Cardiac fibroblast (primary cell): ENCODE measurements at places on chromosomes 3 and 15.

DNA sequence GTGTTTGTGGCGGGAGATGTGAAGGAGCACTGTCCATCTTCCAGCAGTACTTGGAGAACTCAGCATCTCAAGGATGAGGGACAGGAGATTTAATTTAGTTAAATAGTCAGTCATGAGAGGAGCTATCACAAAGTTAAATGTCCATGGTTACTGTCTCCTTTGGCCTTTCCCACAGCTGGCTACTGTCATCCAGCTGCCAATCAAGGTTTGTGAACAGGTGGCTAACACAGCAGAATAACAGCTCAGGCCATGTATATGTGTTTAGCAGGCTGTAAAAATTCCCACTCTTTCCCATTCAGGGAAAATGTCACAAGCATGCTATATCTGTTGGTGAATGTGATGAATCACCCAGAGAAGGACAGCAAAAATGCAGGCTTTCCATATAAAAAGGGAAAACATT lies 120.5 kb downstream of the TMEM108 start:
- no peak for DNase-seq

DNA sequence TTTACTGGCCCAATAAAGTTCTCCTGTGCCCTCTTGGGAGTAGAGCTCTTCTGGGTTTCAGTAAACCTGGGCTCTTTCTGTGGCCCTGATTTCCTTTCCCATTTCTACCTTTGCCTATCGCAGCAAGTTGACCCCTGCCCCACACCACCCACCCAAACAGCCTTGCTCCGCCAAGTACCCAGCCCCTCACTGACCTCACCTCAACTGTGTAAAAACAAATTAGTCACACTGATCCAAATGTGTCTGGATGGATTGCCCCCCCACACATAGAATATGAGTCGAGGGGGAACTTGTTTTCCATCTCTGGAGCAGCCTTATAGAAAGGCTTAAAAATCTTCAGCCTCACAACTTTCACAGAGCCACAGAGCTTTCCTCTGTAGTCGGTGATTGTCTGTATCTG lies 28.6 kb upstream of the VEPH1 start:
- peak; percentile 53 for DNase-seq

DNA sequence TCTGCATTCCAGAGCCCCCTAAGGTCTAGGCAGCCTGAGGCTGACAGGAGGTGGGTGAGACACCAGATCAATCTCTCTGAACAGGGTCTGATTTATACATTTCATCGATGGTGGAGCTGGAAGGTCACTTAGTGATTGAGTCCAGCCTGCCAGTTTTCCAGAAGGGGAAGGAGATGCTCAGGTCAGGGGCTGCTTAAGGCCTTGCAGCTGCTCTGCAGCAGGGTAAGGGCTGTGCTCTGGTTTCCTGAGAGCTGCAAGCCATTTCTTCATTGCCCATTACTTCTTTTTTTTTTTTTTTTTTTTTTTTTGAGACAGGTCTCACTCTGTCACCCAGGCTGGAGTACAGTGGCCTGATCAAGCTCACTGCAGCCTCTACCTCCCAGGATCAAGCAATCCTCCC lies 10.7 kb downstream of the TADA3 start:
- no peak for DNase-seq

DNA sequence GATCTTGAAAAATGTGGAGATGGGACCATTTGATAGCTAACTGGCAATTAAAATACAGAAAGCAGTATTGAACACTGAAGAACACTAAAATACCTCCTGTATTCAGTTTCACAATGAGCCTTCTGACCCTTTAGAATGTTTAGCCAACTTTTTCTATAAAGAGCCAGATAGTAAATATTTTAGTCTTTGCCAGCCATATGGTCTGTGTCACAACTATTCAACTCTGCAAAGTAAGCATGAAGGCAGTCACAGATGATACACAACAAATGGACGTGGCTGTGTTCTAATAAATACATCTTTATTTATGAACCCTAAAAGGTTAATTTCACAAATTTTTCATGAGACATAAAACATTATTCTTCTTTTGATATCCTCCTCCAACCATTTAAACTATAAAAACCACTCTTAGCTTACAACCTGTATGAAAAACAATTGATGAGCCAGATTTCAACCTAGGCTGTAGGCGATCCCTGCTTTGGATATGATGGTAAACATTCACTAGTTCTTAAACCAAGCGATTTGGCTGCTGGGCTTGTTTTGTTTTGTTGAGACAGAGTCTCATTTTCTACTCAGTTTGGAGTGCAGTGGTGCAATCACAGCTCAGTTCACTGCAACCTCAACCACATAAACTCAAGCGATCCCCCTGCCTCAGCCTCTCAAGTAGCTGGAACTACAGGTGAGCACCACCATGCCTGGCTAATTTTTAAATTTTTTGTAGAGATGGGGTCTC lies 13.6 kb upstream of the CSPG5 start:
- no peak for DNase-seq

DNA sequence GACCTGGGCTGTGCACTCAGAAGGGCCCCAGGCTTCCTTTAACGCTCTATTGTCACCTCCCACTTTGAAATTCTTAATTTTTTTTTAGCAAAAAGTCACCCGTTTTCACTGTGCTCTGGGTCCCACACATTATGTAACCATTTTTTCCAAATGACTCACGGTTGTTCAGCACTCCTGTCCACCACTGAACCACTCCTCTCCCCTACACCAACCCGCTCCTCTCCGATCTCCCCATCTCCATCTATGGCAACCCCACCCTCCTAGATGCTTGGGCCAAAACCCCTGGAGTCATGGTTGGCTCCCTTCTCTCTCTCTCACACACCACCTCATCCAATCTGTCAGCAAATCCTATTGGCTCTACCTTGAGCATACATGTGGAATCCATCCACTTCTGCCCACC lies 41.2 kb upstream of the LINGO1 start:
- DNase-seq, result no peak

DNA sequence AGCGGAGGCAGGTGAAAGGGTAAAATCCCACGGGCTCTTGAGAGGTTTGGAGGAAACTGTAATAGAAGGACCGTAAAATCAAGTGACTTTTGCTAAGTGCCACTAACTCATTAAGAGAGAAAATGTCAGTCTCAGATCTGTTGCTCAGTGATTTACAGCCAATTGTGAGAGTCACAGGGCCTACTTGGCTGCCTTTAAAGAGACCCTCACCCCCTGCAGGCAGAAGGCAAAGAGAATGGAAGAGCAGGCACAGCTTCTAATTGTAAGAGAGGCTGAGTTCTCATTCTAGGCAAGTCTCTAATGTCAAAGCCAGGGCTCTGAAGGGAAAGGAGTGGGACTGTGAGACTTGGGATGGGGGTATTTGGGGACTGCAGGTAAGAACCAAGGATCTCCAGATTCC lies 9.3 kb upstream of the SYNM start:
- DNase-seq, result no peak

DNA sequence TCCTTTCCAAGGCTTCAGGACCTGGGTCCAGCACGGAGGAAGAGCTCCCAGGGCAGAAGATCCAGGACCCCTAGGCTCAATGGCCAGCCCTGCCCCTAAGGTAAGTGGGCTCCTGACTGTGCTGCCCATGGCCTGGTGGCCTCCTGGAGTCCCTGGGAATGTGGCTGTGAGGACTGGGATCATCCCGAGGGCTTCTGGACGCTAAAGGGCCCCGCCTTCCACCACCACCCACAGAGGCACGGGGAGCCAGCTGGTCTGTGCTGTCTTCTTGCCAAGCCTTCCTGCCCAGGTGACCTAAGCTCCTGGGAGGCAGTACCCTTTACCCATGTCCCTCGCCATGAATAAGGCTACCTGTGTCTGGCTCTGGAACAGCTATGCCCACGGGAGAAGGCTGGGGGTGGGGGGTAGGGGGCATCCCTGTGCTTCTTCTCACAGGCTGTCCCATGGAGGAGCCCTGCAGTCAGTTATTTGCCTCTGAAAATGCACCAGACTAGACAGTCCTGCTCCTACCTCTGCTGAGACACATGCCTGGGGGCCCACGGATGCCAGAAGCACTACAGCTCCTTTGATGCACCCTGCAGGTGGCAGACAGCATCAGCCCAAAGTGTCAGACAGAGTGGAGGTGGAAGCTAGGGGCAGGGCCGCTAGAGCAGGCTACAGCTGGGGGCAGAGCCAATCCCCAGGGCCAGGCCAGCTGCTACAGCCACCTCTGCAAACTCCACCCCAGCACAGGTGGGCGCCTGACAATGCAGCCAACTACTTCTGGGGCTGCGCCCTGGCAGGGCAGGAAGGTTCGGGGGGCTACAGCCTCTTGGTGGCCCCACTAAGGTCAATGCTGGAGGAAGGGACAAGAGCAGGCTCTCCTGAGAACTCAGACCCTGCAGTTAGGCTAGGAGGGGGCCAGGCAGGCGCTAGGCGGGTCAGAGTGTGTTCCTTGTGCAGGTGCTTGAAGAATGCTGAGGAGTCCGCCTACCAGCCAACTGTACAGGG lies 90.9 kb downstream of the SEC22A start:
- no peak for DNase-seq

DNA sequence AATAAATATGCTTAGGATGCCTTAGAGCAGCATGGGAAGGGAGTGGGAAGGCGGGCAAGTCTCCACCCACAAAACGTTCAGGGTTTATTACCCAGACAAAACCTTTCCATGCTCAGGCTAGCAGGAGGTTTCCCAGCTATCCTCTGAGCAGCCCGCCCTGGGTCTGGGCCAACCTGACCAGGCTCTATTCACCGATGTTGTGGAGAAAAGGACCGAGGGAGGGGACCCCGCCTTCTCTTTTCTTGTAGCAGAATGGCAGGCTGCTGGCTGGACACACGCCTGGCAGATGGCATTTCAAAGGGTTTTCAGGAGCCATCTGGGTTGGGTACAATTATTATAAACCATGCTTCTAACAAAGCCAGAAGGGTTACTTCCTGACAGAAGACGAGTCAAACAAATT lies 540.9 kb downstream of the MAGI1 start:
- DNase-seq, result no peak

DNA sequence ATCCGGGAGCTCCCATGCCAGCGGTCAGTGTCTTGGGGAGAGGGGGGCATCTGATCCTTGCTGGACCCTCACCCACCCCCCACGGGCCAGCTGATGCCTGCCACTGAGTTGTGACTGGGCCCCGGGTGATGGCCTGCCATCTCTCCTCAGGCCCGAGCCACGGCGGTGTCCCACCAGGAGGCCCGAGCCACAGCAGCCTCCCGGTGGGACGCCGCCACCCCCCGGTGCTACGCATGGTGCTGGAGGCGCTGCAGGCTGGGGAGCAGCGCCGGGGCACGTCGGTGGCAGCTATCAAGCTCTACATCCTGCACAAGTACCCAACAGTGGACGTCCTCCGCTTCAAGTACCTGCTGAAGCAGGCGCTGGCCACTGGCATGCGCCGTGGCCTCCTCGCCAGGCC lies 4.3 kb downstream of the H1-8 start:
- no peak for DNase-seq

GRCh38 chr15:81270781-81271491 lies 53.0 kb downstream of the STARD5 start:
- DNase-seq, result peak; percentile 46

- no peak for DNase-seq
Observed at GRCh38 chr3:184230603-184231528, 1.5 kb downstream of the VWA5B2 start.

GRCh38 chr3:193782276-193782647 lies 189.3 kb downstream of the OPA1 start:
- no peak for DNase-seq

DNA sequence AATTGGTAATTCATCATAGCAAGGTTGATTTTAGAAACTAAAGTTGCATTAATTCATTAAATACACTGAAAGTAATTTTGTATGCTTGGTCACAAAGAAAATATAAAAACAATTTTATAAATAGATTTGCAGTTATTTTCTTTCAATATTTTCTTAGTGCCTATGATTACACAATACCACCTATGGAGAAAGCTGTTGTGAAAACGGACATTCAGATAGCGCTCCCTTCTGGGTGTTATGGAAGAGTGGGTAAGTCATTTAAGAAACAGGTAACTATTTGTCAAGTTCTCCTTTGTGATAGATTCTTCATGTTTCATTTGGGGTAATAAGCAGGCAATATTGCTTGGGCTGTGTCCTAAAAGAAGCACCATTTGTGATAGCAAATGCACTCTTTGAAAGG lies 3.0 kb downstream of the DUT start:
- DNase-seq, result no peak

DNA sequence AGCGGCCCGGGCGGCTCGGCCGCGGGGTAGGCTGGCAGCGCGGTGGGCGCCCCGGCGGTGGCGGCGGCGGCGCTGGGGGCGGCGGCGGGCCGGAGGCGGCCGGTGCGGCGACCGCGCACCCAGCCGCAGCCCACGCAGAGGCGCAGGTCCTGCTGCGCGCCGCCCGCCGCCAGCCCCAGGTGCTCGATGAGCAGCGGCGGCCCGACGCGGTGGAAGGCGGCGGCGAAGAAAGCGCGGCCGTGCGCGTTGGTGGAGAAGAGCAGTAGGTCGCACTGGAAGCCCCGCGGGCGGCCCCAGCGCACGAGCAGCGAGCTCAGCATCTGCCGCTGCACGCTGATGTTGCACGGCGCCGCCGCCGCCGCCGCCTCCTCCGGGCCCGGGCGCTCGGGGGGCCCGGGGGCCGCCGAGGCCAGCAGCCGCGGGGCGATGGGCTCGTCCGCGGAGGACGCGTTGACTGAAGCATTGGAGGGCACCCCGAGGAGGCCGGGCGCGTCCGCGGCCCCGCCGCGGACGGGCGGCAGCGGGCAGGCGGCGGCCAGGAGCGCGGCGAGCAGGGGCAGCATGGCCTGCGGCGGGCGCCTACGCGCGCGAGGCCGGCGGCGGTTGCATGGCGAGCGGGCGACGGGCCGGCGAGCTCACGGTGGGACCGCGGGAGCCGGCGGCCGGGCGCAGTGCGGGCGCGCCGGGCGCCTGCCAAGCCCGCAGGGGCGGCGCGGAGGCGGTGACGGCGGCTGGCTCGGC lies 452 bp downstream of the TMEM158 start:
- peak; percentile 25 for DNase-seq

- no peak for DNase-seq
Observed at GRCh38 chr3:38988955-38989354, 62.8 kb downstream of the SCN11A start.

GRCh38 chr3:70527026-70527425 lies 214.6 kb upstream of the MDFIC2 start:
- DNase-seq, result no peak

GRCh38 chr3:49916686-49917085 lies 12.9 kb downstream of the MON1A start:
- peak; percentile 52 for DNase-seq

DNA sequence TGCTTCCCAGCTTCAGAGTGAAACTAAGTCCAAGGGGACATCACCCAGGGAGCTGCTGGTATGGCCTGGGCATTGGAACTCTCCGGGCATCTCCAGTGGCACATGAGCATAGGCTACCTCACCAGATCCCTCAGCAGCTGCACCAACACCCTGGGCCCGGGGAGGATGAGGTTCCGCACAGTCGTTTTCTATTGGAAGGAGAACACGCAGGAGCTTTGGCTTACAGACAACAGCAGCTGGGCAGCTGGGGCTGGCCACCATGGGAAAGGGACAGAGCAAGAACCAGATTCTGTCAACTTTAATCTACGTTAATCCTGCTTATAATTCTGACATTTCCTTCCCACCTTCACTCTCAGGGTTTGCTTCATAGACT lies 65.5 kb downstream of the MYO1E start:
- DNase-seq, result no peak
